ENCODE measurements at places on chromosomes 4 and X. TPM values are rescaled to one million over a fixed set of nuclear protein-coding genes. Genes with fewer than 3 reads are reported as not detected.

Gene ASB9
- total RNA-seq = not detected

DNA sequence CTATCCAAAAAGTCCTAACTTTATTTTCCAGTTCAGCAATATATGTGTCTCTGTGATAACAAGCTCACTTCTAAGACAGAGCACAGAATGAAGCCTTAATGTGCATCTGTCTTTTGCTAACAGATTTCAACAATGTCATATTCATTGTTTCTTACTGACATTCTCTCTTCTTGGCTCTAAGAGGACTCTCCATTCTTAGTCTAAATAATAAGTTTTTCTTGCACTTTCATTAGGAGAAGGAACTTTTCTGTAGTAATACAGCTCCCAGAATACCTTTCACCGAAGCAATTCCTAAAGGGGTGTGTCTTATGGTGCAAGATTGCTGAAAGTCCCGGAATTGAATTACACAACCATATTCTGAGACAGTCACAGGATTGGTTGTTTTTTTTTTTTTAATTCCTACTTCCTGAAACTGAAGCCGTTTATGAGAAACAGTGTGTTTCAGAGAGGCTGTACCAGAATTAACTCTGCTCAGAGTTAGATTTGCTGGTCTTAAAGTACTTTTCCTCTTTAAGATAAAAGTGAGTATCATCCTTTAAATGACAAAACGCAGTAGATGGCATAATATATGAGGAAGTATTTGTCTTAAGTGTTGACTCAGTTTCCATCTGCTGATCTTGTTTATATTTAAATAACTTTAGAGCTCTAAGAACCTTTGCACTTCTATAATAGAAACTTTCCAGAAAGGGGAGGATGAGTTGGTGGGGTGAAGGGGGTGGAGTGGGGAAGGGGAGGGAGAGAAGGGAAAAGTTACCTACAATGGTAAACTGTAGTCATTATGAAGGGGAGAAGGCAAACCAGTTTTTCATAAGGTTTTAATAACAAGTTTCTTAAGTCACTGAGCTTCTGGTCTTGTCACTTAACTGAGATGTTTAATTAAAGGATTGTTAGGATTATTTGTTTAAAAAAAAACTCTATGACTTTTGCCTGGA lies at the start of gene ALPK1:
TSS of gene ALPK1 (plus strand) at position 421 of the 932 bp plus-strand sequence.
- peak; percentile 83 for ATAC-seq

GRCh38 chrX:55794405-55794804 lies 76.9 kb downstream of the RRAGB start:
- ATAC-seq = no peak

GRCh38 chr4:150784305-150784704 lies 202.4 kb downstream of the MAB21L2 start:
- no peak for ATAC-seq

Gene MAGEE2
- 0.81 TPM for total RNA-seq

Data from motor neuron (in vitro differentiated cells).